ENCODE measurements at places on chromosomes 1 and 21.

GRCh38 chr1:94000510-94001282, 91.5 kb upstream of the GCLM start:
- DNase-seq = no peak

- DNase-seq = peak; percentile 15
Measured at GRCh38 chr21:14403681-14404318, 20.9 kb upstream of the HSPA13 start.

DNA sequence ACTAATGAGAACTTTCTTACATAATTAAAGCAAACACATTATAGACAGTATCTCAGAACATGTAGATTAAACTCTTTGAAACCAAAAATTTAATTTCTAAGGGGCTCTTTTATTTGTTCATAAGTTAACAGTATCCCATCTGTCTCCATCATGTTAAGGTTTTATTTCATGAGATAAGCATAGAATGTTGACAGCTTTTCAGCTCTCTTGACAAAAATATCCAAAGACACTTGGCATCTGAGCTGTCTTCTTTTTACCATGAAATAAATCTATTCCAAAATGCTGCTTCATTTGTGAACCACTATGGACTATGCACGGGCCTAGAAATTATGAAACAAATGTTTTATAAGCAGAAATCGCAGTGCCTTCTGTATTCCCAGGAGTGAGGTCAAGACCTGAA, 45.2 kb downstream of the SCYL3 start:
- no peak for DNase-seq

DNA sequence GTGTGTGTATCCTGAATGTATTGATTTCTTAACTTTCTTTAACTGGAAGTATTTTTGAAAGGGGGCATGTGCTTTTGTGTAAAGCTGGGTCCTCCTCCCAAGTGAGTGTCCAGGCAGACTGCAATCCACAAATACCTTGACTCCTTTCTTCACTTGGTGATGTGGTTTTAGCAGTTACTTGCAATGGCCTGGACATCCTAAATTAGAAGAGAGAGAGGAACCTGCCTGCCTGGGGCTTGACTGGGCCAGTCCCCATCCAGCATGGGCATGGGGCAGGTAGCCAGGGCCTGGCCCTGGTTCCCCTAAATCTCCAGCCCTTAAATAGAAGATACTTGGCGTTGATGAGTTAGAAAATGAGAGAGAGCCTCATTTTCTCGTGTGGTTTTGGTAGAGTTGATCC, 159.7 kb downstream of the PGBD5 start:
- DNase-seq = no peak

DNA sequence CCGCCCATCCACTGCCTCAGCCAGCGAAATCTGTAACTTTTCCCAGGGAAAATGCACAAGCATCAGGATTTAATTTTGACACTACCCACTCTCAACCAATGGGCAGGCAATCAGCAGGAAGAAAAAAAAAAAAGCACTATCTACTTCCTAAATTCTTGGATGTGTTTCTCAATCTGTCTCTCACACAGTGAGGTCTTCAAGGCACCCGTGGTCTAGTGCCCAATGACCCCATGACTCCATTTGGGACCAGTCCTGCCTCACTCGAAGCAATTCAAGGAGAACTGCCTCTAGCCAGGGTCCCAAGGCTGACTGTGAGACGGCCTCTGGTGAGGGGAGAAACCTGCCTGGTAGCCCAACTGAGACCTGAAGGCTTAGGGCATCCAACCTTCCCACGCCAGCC, 35.9 kb downstream of the CSF1 start:
- no peak for DNase-seq

GRCh38 chr1:20884513-20884912, 97.4 kb upstream of the HP1BP3 start:
- DNase-seq = no peak

GRCh38 chr1:239184561-239185244, 201.7 kb upstream of the CHRM3 start:
- DNase-seq = no peak

- DNase-seq = no peak
Measured at GRCh38 chr1:90564164-90564563, 152.9 kb downstream of the BARHL2 start.

DNA sequence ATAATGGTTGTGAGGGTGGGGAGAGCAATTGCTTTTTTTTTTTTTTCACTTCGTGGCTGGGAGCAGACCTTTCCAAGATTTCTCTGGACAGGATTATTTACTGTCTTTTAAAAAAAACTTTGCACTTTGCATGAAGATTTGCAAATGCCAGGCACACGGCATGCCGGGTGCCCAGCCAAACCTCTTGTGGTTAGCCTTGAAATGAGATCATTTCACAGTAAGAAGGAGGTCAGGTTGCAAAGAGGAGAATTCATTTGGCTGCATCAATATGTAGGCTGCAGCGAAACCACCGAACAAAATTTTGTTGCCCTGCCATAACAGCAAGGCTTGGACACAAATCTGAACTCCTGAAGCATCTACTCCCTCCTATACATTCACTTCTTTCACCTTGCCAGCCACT, 36.5 kb upstream of the KCND3 start:
- no peak for DNase-seq

DNA sequence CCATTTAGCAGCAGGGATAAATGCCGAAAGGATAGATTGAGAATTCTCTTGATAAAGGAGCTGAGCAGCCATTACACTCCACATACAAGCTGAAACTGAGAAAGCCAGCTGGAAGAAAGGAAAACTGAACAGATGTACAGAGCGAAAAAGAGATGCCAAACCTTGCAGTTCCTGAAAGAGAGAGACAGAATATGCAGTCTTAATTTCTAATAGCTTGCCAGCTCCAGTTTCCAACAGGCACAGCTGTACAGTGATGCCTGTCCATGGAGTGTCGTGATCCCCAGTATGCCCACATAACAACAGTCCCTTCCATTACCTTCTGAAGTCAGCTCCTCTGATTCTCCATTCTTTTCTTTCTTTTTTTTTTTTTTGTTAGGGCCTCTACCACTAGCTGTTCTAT, 22.7 kb downstream of the ABL2 start:
- DNase-seq = no peak

DNA sequence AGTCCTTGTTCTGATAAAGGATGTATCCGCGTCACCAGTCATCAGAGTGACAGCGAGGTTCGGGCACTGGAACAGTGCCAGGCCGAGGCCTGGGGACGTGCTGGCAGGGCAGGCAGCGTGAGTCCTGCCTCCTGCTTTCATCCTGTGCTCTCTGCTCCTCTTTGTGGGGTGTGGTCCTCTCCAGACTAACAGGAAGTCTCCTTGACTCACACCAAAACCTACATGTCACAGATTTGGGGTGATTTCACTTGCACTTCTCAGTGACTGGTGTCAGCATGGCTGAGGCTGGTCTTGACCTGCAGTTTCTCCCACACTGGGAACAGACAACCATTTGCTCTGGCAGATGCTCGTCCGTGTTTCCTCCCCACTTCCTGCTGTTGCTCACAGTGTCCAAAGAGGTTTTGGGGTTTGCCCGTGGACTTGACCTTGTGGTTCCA, 8.8 kb upstream of the NLRP3 start:
- no peak for DNase-seq

GRCh38 chr1:55322842-55323241, 107.7 kb upstream of the USP24 start:
- DNase-seq = no peak

DNA sequence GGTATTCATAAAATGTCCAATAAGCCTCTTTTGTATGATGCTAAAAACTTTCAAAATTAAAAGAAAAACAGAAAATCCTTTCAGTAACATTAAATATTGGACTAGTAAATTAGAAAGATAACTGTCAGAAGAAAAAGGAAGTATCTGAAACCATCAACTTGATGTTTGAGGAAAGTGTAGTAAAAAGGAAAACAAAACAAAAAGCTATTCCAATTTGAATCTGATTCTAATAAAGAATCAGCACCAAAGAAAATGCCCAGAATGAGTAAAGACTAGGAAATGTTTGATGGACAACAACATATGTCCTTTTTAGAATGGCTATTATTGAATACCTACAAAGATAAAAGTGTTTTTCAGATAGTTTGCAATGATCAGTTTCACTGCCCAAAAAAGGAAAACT, 79.9 kb upstream of the RBM34 start:
- DNase-seq = no peak

- no peak for DNase-seq
Measured at GRCh38 chr1:25501235-25502058, 42.0 kb upstream of the LDLRAP1 start.

GRCh38 chr1:54160351-54160750, 7.6 kb upstream of the CDCP2 start:
- DNase-seq = no peak

- DNase-seq = no peak
Measured at GRCh38 chr1:76293831-76294230, 219.3 kb downstream of the ST6GALNAC3 start.

GRCh38 chr1:18748435-18748834, 111.0 kb downstream of the TAS1R2 start:
- DNase-seq = no peak

GRCh38 chr1:8127171-8127641, 101.1 kb upstream of the ERRFI1 start:
- no peak for DNase-seq

DNA sequence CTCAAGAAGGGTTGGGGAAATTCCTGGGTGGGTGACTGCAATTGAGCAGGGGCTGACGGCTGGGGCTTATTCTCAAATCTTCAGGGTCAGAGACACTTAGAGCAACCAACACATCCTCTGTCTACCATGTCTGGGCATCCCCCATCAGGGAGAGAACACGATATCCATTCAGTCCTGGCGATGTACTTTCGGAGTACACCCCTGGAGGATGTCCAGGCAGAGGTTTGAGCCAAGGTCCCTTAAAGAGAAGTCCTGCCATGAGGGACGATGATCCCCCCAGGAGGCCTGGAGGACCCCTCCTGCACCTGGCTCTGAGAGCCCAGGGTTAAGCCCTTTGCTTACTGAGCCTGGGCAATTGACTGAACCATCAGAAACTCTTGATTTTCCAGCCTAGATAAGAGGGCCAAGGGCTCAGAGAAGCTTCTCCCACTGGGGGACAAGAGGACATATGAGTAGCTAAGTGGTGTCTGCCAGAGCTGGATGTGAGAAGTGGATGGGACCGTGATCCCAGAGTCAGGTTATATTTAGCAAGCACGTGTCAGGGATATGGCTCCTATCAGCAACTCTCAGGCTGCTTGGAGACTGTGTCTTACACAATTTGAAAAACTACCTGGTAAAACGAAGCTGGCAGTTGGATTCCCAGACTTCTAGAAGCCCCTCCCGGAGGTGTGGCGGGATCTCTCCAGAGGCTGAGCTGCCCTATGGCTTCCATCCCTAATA, 253.3 kb upstream of the VAMP3 start:
- no peak for DNase-seq

- DNase-seq = no peak
Measured at GRCh38 chr1:234839663-234840062, 229.7 kb upstream of the IRF2BP2 start.

GRCh38 chr1:172134087-172134731, 286.3 kb upstream of the C1orf105 start:
- no peak for DNase-seq

DNA sequence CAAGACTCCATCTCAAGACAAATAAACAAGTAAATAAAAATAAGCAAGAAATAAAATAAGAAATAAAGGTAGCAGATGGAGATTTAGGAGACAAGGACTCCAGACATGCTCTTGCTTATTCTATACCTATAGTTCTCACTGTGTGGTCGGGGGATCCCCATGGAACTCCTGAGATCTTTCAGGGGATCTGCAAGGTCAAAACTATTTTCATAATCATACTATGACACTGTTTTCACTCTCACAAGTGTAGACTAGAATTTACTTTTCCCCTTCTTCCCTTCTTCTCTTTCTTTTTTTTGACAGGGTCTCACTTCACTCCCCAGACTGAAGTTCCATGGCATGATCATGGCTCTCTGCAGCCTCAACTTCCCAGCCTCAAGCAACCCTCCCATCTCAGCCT, 29.8 kb upstream of the NLRP3 start:
- no peak for DNase-seq

- no peak for DNase-seq
Measured at GRCh38 chr1:2282556-2283270, 54.6 kb downstream of the SKI start.

DNA sequence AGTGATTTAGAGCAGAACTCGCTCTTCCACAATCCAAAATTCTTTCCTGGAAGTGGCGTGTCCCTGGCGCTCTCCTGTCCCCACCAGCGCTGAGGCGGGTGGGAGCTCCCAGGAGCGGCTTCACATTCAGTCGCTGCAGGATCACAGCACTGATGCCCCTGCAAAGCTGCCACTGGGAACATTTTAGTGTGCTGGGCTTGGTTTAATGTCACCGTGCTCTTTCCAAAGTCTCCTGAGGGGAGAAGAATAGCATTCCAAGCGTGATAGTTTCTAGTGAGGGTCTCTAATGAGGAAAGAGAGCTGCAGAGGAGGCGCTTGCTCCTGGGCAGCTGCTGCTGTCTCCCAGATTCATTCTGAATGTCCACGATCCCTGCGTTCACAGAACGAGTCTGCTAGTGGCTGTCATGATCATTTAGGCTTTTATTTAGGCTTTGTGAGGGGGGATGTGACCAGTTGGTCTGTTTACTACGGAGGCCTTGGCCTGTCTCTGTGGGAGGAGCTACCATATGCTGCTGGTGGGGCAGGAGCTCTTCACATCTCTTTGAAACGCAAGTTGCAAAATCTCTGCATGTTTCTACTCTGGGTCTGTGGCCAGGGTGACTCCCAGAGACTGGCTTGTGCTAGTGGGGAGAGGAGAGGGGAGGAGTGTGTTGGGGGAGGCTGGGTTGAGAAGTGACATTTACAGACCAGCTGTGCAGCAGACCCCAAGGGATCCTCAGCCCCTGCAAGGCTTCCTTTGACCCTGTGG, 23.4 kb downstream of the OLFML3 start:
- DNase-seq = no peak

DNA sequence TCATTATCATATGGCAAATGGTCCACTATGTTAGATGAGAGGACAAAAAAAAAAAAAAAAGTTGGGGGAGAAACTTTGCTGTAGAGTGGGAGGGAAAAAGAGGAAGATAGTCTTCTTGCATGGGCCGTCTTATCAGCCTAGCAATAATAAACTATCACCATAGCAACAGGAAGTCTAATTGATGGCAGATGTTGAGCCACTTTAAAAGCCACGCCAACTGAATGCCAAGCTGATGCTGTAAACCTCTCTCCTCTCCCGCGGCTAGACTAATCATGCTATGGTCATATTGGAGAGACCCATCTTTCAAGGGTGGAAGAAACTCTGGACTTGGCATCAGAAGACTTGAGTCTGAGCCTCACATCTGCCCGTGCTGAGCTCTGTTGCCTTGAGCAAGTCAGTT, 122.2 kb upstream of the HOOK1 start:
- peak; percentile 85 for DNase-seq

GRCh38 chr1:109485001-109485400, 1.3 kb downstream of the ATXN7L2 start:
- no peak for DNase-seq
